ENCODE measurements at places on chromosomes 2 and 18.

- DNase-seq, result no peak
Measured at GRCh38 chr2:64599469-64599868, 54.2 kb downstream of the SERTAD2 start.

DNA sequence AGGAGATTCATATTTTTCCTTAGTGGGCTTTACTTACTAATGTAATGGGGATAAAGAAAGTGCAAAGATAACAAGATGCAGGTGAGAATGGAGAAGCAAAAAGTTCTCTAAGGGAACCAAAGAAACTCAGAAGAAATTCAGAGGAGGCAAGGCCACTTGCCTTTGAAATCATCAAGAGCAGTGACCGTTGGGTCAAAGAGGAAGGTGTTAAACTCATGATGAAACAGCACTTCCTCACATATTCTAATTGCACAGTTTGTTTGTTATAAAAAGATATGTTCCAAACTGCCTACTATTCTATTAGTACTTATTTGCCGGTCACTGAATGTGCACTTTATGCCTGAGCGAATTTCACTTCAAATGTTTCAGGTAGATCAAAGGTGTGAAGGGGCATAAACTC, 975.1 kb downstream of the BCL11A start:
- DNase-seq, result no peak

DNA sequence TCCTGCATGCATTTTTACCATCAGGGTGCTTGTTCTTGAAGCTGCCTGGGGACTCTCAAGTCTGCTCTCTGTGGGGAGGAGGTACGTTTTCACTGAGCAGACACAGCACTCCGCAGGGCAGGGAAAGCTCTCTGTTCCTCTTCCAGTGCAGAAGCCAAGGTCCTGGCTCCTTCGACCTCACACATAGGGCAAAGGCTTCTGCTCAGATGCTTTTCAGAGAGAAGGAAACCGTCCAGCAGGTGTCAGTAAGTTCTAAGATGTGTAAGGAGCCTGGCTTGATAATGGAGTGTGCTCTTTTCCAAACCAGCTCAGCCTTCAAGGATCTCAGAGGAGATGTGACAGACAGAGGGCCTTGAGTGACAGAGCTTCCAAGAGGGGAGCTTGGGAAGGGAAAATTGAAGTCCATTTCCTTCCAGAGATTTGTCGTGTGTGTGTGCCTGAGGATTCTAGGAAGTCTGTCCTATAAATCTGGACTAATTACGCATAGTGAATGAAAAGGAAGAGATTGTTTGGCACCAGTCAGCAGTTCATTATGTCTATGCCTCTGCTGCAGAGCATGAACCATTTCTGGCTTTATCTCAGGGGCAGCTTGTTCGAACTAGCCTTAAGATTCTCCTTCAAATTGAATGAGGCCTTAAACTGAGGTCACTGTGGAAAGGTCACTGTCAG, 67.3 kb upstream of the UPP2 start:
- no peak for DNase-seq

GRCh38 chr2:167049659-167050058, 161.4 kb downstream of the XIRP2 start:
- DNase-seq, result no peak

GRCh38 chr2:8658064-8658862, 23.6 kb upstream of the ID2 start:
- no peak for DNase-seq

GRCh38 chr2:123513351-123513750, 511.7 kb upstream of the CNTNAP5 start:
- no peak for DNase-seq

DNA sequence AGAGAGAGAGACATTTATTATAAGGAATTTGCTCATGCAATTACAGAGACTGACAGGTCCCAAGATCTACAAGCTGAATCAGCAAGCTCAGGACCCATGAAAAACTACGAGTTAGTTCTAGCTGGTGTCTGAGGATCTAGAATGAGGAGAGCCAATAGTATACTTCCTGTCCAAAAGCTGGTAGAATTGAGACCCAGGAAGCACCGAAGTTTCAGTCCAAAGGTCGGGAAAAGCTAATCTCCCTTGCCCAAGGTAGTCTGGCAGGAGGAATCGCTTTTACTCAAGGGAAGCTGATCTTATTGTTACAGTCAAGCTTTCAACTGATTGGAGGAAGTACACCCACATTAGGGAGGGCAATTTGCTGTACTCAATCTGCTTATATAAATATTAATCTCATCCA, 389.6 kb downstream of the ADCYAP1 start:
- DNase-seq, result no peak
